ENCODE measurements at places on chromosomes 7 and 10. TPM values are rescaled to one million over a fixed set of nuclear protein-coding genes. Genes with fewer than 3 reads are reported as not detected.
A peak's percentile ranks its signal among the peaks of the same experiment; 100 is the strongest.

The EEPD1 gene
- total RNA-seq, result 0.26 TPM

The MINDY4 gene
- 0.93 TPM for total RNA-seq

The FRG2B gene
- not detected for total RNA-seq

The GPR26 gene
- not detected for total RNA-seq

The AS3MT gene
- total RNA-seq, result 0.43 TPM

- H3K27me3 ChIP-seq, result no peaks in the 10 kb centered on the region
- no peak overlapping the region for H3K27ac ChIP-seq
- no peak overlapping the region for H3K4me3 ChIP-seq
Measured at GRCh38 chr7:74674166-74674565, 16.6 kb downstream of the GTF2I start.

- no peaks in the 10 kb centered on the region for H3K36me3 ChIP-seq
- H3K27ac ChIP-seq, result peak overlapping the region; percentile 89
- peak overlapping the region; percentile 93 for H3K4me3 ChIP-seq
- peaks cover 12% of the 10 kb centered on the region for H3K4me1 ChIP-seq
Measured at GRCh38 chr10:95229724-95230627, 35.9 kb downstream of the ACSM6 start.

DNA sequence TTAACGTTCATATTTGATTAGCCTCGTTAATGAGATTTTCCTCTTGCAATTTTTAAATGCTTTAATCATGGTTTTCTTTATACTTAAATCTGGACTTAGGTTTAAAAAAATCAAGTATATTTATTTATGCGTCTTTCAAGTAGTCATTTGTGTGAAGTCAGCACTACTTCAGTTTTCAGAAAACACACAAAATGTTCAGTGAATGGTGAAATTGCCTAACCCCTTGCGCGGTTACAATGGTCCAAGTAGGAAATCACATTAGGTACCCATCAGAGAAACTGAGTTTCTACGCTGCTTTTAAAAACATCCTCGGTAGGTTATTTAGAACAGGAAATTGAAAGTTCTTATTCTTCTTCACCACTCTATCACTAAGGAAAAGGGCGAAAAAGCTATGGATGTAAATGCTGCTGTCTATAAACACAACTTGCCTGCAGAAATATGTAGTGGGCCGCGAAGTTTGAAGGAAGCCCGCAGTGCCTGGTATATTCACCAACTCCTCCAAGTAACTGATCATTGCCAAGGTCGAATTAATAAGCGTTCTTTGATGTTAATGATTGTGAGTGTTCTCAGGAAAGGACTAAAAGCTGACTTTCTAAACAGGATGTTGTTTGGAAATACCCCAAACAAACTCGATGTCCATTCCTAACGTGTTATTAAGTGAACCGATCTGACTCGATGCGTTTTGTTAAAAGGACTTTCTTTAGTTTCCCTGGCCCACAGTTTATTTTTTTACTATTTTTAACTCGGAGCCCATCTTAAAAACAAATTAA, 1.0 kb downstream of the SYPL1 start:
- peak overlapping the region; percentile 83 for H3K27ac ChIP-seq
- peaks cover 28% of the 10 kb centered on the region for H3K27me3 ChIP-seq

DNA sequence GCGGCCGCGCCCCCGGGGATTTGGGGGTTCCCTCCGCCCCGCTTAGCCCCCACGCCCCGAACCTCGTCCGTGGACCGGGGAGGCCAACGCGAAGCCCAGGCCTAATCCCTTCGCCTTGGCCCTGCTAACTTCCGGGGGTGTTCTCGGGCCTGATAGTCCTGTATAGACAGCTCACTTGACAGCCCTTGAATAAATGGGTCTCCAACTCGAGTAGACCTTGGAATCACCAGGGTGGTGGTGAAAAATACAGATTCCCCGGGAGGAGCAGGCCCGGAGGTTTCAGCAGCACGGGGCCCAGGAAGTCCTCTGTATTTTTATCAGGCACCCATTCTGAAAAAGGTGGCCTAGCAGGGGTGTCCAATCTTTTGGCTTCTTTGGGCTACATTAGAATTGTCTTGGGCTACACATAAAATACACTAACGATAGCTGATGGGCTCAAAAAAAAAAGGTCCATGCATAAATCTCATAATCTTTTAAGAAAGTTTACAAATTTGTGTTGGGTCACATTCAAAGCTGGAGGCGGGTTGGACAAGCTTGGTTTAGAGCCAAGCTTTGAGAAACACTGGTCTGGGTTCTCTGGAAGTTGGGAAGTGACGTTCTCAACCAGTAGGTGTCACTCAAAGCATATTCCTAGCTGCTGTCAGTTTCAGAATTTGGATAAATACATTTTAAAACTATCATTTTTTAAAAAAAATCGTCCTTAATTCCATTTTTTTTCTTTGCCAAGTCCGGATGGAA, 221.7 kb downstream of the PHTF2 start:
- H3K4me1 ChIP-seq, result peaks cover 13% of the 10 kb centered on the region
- DNase-seq, result no peak
- peak overlapping the region; percentile 81 for H3K4me3 ChIP-seq
- H3K27me3 ChIP-seq, result peaks cover 14% of the 10 kb centered on the region
- H3K36me3 ChIP-seq, result no peaks in the 10 kb centered on the region
- H3K27ac ChIP-seq, result peak overlapping the region; percentile 72

DNA sequence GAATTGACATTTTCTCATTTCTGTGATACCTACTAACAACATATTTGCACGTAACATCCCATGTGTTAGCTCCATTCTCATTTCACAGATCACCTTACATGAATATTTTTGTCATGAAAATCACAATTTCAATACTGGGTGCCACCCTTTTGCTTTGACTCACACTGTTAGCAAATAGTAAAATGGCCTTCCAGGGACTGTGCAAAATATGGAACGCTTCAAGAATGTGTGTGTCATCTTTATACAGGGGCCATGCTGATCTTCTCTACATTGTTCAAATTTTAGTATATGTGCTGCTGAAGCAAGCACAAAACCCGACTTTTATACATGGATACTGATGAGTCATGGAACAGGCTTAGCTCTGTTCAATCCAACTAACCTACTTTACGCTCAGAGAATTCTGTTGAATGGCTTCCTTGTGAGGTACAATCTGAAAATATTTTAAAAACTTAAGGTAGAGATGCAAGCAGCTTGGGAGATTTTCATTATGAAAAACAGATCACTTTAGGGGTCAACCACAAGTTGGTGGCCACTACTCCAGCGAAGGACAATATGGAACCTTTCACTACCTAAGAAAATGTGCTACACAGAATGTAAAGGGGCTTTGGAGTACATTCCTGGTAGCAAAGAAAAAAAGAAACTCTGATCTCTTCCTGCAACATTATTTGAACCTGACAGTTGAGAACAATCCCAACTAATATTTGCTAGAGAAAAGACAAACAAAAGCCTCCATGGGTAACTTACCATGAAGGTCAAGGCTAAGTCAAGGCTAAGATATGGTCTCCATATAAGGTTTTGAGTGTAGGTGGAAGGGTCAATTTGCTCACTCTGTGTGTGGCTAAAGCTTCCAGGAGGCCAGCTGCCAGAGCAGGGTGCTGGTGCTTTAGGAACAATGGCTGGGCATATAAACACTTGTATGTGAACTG, 11.9 kb downstream of the ANKRD26 start:
- H3K27me3 ChIP-seq, result no peaks in the 10 kb centered on the region
- H3K4me3 ChIP-seq, result no peak overlapping the region
- no peak for DNase-seq
- H3K36me3 ChIP-seq, result peaks cover 8% of the 10 kb centered on the region

DNA sequence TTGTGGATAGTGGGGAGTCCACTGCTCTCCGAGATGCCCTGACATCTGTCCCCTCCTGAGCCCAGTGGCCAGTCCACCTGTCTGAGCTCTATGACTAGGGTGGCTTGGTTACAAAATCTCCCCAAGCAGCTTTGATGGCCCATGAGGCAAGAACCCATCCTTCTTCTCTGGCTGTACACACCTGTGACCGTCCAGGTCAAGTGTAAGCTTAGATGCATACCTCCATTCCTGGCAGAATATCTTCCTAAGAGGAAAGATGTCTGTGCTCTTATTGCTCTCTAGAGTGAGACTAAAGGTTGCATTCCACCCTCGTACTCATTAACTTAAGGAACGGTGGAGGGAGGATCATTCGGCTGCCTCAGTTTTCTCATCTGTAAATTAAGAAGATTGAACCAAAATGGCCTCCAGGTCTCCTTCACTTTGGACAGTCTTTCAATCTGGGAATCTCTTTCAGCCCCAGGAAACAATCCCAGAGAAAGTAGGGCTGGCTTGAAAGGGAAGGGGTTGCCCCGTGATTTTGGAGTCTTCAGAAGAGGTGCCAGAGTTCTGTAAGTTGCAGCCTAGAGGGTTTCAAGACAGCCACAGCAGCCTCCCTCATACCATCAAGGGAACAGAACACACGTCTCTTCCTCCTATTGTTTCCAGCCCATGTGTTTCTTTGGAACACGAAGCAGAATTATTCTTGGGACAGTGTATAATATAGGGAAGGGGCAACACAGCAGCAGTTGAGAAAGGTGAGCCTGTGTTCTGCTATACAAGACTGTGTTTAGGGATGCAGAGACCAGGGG, 5.5 kb downstream of the HOXA4 start:
- H3K4me1 ChIP-seq, result peaks cover 3% of the 10 kb centered on the region
- no peak overlapping the region for H3K27ac ChIP-seq
- H3K36me3 ChIP-seq, result no peaks in the 10 kb centered on the region
- no peak overlapping the region for H3K4me3 ChIP-seq
- peaks cover 35% of the 10 kb centered on the region for H3K27me3 ChIP-seq

- no peak for DNase-seq
- H3K4me3 ChIP-seq, result no peak overlapping the region
- H3K4me1 ChIP-seq, result no peaks in the 10 kb centered on the region
- H3K36me3 ChIP-seq, result no peaks in the 10 kb centered on the region
Measured at GRCh38 chr7:80600046-80600445, 38.4 kb upstream of the CD36 start.

GRCh38 chr7:83799333-83799732, 150.4 kb upstream of the SEMA3E start:
- DNase-seq, result no peak
- H3K27ac ChIP-seq, result no peak overlapping the region
- H3K4me3 ChIP-seq, result no peak overlapping the region
- no peaks in the 10 kb centered on the region for H3K27me3 ChIP-seq

DNA sequence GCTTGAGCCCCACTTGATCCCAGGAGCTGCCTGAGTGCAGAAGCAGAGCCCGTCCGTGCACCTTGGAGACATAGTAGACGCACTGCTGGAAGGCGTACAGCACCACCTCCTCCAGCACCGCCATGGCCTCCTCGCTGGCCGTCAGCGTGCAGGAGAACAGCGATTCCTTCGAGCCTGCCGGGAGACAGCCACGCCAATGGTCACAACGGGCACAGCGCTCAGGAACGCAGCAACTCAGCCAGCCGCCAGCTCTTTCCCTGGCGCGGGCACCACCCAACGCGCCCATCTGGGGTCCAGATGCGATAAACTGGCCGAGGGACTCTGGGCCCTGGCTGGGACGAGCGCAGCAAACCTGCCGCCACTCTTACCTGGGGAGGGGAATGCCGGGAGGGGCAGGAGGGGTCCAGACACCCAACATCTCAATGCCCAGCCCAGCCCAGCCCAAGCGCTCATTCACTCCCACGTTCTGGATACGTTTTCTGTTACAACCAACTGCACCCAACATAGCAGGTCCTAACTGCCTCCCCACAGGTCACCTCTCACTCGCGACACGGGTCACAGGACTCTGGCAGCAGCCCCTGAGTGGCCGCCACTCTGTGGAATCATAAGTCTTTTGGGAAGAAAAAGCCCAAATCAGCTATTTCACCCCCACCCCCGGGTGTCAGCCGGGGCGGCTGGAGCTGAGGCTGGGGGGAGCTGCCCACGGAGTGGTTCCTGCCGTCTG, 41.9 kb downstream of the AP5Z1 start:
- DNase-seq, result no peak
- H3K27ac ChIP-seq, result no peak overlapping the region
- no peaks in the 10 kb centered on the region for H3K4me1 ChIP-seq
- H3K27me3 ChIP-seq, result peaks cover 20% of the 10 kb centered on the region
- no peaks in the 10 kb centered on the region for H3K36me3 ChIP-seq
- no peak overlapping the region for H3K4me3 ChIP-seq

- no peak overlapping the region for H3K27ac ChIP-seq
- H3K4me1 ChIP-seq, result no peaks in the 10 kb centered on the region
- no peaks in the 10 kb centered on the region for H3K27me3 ChIP-seq
- no peak for DNase-seq
Measured at GRCh38 chr10:76451911-76452310, 1020.5 kb downstream of the LRMDA start.

- H3K4me1 ChIP-seq, result no peaks in the 10 kb centered on the region
- DNase-seq, result no peak
- no peak overlapping the region for H3K27ac ChIP-seq
- no peaks in the 10 kb centered on the region for H3K27me3 ChIP-seq
- peaks cover under 1% of the 10 kb centered on the region for H3K36me3 ChIP-seq
- no peak overlapping the region for H3K4me3 ChIP-seq
Measured at GRCh38 chr10:81730891-81731290, 144.1 kb upstream of the NRG3 start.

DNA sequence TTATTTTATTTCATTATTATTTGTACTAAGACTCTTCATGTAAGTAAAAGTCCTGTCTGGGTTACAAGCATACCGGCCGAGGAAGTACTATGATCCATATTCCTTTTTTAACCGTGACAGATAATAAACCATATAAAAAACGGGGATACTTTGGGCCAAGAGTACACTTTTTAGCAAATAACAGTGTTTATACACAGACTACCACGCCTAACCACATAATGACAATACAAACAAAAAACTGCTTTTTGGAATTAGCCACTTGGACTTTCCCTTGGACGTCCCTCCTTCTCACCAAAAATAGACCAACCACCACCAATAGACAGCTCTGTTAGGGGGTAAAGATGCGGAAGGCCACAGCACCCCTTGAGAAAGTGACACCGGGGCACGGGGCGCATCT, 800 bp downstream of the MINDY3 start:
- peak overlapping the region; percentile 91 for H3K4me3 ChIP-seq
- DNase-seq, result peak; percentile 63
- H3K4me1 ChIP-seq, result peaks cover 33% of the 10 kb centered on the region
- H3K27me3 ChIP-seq, result peaks cover 14% of the 10 kb centered on the region
- H3K36me3 ChIP-seq, result peaks cover 7% of the 10 kb centered on the region
- peak overlapping the region; percentile 92 for H3K27ac ChIP-seq

DNA sequence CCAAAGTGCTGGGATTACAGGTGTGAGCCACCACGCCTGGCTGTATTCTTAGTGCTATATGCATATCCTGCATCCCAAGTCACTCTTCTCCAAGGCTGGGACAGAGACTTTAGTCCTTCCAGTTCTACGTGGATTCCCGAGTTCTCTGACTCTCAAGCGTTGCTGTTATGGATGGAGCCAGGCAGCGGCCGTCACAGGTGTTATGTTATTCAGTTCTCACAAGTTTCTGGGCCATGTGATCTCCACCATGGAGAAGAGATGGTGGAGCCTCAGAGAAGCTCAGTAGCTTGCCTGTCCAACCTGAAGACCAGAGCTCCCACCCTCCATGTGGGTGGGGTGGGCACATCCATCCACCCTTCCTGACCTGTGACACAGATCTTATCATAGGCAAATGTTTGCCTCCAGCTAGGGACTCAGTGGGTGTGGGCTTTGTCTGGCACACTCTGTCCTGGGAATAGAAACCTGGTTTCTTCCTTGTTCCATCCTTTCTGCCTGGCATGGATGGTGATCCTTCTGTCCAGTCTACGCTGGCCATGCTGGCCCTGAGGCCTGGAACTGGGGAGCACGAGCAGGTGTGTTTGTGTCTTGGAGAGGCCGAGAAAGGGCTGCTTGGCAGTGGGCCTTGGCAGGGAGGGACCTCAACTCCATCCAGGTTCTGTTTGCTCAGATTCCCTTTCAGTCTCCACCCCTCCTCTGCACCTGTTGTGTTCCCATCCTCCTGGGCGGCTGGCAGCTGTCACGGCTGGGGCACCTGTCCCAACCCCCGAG, 55.3 kb downstream of the NEURL1 start:
- peaks cover 11% of the 10 kb centered on the region for H3K27me3 ChIP-seq
- peak overlapping the region; percentile 16 for H3K27ac ChIP-seq
- H3K36me3 ChIP-seq, result no peaks in the 10 kb centered on the region
- DNase-seq, result no peak

Measured in natural killer cell treated with Interleukin-12 subunit alpha and Interleukin-12 subunit beta and Interleukin-15 and Interleukin-18, amount 100 ng/mL, for 72 hours (primary cell).